ENCODE measurements at places on chromosomes 5 and 9. TPM values are rescaled to one million over a fixed set of nuclear protein-coding genes. Genes with fewer than 3 reads are reported as not detected.

Gene TSLP
- polyA plus RNA-seq = not detected

Gene PCDHGA6
- not detected for polyA plus RNA-seq

Gene RANBP17
- polyA plus RNA-seq = 1.7 TPM

Gene TAF11L10
- not detected for polyA plus RNA-seq

Gene GPR107
- polyA plus RNA-seq = 3.4 TPM

Gene DAP
- 43.1 TPM for polyA plus RNA-seq

Gene F2R
- polyA plus RNA-seq = 115 TPM

Gene MAMDC4
- polyA plus RNA-seq = 0.19 TPM

Gene MEIKIN
- polyA plus RNA-seq = not detected

Gene ZCCHC7
- 21.1 TPM for polyA plus RNA-seq

Gene DMRTA1
- polyA plus RNA-seq = not detected

Gene CDC23
- 15.3 TPM for polyA plus RNA-seq

Gene BSPRY
- 6.1 TPM for polyA plus RNA-seq

Gene FBP2
- polyA plus RNA-seq = not detected

Gene PRSS3
- 1.6 TPM for polyA plus RNA-seq

Gene PCDHGA3
- polyA plus RNA-seq = not detected

Gene CARD6
- polyA plus RNA-seq = 4.5 TPM

Gene KCNMB1
- polyA plus RNA-seq = not detected

Gene TMEM215
- polyA plus RNA-seq = not detected

Gene PCDHA13
- not detected for polyA plus RNA-seq

Gene PRDM9
- polyA plus RNA-seq = not detected

Gene FBLL1
- polyA plus RNA-seq = not detected

Gene SLC1A1
- not detected for polyA plus RNA-seq

Gene NR2F1-AS1
- polyA plus RNA-seq = not detected

Gene RALGDS
- 68.8 TPM for polyA plus RNA-seq

Gene ELAVL2
- not detected for polyA plus RNA-seq

Gene MORN5
- polyA plus RNA-seq = not detected

Gene SPATA31D4
- not detected for polyA plus RNA-seq

Gene BAAT
- not detected for polyA plus RNA-seq

Gene IFNB1
- polyA plus RNA-seq = not detected

Gene ANXA1
- 769 TPM for polyA plus RNA-seq

Gene IL12B
- not detected for polyA plus RNA-seq

Gene LYSMD3
- 11.7 TPM for polyA plus RNA-seq

Gene DBH
- polyA plus RNA-seq = not detected

Gene GMCL2
- polyA plus RNA-seq = not detected

Gene IL4
- polyA plus RNA-seq = not detected

Gene PCDHB3
- not detected for polyA plus RNA-seq

Gene PIP5KL1
- polyA plus RNA-seq = not detected

Gene OR2K2
- not detected for polyA plus RNA-seq

Gene C1QTNF2
- not detected for polyA plus RNA-seq

Gene C9
- not detected for polyA plus RNA-seq

Gene SCAI
- polyA plus RNA-seq = 0.46 TPM

Gene PCDHGA5
- polyA plus RNA-seq = not detected
